ENCODE measurements at places on chromosomes 13 and 19.

- no peak for DNase-seq
These were observed 243.2 kb upstream of the TSHZ3 start for GRCh38 chr19:31592456-31592855.

GRCh38 chr19:16385821-16386220, 61.2 kb downstream of the KLF2 start:
- DNase-seq = no peak

DNA sequence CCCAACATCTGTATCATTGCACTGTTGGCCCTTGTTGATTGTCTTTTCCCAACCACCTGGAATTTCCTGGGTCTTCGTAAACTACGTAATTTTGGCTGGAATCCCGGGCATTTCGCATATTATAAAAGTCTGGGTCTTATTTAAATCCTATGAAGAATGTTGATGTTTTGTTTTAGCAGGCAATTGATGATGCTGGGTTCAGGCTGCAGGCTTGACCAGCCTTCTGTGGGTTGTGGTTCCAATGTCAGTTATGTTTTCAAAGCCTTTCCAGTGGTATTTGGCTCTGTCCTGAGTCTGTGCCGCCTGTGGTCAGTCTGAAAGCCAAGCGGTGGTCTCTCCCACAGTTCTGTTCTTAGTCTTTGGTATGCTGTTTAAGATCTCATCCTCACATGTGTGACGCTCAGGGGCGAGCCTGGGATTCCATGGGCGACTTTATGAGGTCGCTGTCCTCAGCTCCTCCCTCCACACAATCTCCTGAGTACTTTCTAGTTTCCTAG, 12.4 kb downstream of the SLC35E1 start:
- no peak for DNase-seq

DNA sequence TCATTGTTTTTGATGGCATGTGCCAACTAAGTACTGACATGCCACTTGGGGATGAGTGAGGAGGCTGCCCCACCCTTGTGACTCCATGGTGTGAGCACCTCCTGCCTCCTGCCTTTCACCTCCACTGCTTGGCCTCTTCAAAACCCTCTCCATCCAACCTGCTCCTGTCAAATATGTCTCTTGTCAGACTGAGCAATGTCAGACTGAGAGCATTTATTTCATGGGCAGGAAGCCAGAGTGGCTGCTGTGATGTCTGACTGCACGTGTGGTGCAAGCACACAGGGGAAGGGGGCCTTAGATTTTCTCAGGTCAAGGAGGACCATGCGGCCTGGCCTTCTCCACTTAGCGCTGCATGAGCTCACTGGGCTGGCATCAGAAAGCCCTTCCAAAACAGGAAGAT, 68.3 kb downstream of the STARD13 start:
- no peak for DNase-seq
